Activated T-cell treated with anti-CD3 and anti-CD28 coated beads, Interleukin-2, amount 50 U/mL, for 4 hours (primary cell): ENCODE measurements at places on chromosomes 11 and 22. TPM values are rescaled to one million over a fixed set of nuclear protein-coding genes. Genes with fewer than 3 reads are reported as not detected.

Gene CSTF3
- total RNA-seq = 27.3 TPM

Gene KRTAP5-7
- total RNA-seq = not detected

Gene WT1
- total RNA-seq = not detected

Gene PLAAT4
- 8.0 TPM for total RNA-seq

Gene SCN4B
- total RNA-seq = not detected

Gene ALDH3B1
- total RNA-seq = 0.15 TPM

Gene E2F8
- 1.7 TPM for total RNA-seq

Gene PKP3
- 0.16 TPM for total RNA-seq

Gene FREY1
- 3.3 TPM for total RNA-seq

Gene OTOG
- total RNA-seq = not detected

Gene TSGA10IP
- total RNA-seq = not detected

Gene NNMT
- total RNA-seq = 0.61 TPM

Gene SMTNL1
- not detected for total RNA-seq

Gene TH
- total RNA-seq = not detected

Gene C1QTNF4
- not detected for total RNA-seq

Gene HEPN1
- total RNA-seq = not detected

Gene PTGDR2
- 0.35 TPM for total RNA-seq

Gene FIBP
- 86.1 TPM for total RNA-seq

Gene RASL10A
- total RNA-seq = 0.79 TPM

Gene ROBO4
- total RNA-seq = not detected

Gene PLEKHB1
- total RNA-seq = 3.1 TPM

Gene TBC1D22A
- 29.8 TPM for total RNA-seq

Gene PIM3
- 426 TPM for total RNA-seq

Gene RCE1
- 43.5 TPM for total RNA-seq

Gene MYRF
- 0.08 TPM for total RNA-seq

Gene CHRM1
- not detected for total RNA-seq

Gene ZNF215
- 0.40 TPM for total RNA-seq

Gene CDCA5
- total RNA-seq = 37.1 TPM

Gene PRR33
- 0.20 TPM for total RNA-seq

Gene OR52K1
- total RNA-seq = 0.05 TPM

Gene FXYD6
- not detected for total RNA-seq

Gene FJX1
- 1.6 TPM for total RNA-seq

Gene PRG3
- total RNA-seq = not detected

Gene MMP13
- not detected for total RNA-seq

Gene BCO2
- 0.66 TPM for total RNA-seq
